ENCODE measurements at places on chromosomes 3 and 15.

DNA sequence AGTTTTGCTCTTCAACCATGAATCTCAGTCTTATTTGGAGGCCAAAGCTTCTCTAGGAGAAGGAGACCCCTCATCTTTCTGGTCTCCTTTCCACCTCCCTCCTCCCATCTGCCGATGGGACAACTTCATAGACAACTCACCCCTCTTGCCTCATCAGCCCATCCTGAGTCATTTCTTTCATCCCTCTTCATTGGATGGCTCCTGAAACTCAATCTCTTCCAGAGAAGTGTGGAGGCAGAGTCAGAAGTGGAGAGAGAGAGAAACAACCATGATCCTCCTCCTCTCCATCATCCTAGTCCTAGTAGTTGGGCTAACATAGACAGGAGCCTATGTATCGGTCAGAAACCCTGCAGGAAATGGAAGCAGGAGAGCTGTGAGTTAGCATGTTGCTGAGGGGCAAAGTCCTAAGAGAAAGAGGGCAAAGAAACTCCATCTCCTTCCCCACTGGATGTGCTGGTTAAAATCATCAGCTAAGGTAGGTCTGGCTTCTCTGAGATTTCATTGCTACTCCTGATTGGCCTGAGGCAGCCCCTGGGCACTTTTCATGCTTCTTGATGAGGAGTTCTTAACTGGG is 21.3 kb upstream of the HCN4 start:
- DNase-seq: no peak

GRCh38 chr3:8255725-8256124 is 245.9 kb upstream of the LMCD1 start:
- no peak for DNase-seq

DNA sequence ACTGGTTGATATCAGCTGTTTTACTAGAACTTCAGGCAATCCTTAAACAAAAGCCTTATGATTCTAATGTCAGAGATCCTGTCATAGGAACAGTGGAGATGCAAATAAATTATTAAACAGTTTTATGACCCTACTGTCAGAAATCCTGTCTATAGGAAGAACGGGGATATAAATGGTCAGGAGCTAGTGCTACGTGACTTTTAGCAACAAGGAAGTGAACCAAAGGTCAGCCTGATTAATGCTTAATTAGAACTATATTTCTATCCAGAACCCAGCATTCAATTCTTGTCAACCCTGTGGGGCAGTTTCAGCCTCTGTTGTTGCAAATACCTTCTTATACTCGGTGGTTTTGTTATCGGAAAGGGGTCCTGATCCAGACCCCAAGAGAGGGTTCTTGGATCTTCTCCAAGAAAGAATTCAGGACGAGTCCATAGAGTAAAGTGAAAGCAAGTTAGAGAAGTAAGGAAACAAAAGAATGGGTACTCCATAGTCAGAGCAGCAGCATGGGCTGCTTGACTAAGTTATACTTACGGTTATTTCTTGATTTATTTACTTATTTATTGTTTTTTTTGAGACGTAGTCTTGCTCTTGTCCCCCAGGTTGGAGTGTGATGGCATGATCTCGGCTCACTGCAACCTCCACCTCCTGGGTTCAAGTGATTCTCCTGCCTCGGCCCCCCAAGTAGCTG is 59.9 kb upstream of the RNU6-1 start:
- DNase-seq: no peak

DNA sequence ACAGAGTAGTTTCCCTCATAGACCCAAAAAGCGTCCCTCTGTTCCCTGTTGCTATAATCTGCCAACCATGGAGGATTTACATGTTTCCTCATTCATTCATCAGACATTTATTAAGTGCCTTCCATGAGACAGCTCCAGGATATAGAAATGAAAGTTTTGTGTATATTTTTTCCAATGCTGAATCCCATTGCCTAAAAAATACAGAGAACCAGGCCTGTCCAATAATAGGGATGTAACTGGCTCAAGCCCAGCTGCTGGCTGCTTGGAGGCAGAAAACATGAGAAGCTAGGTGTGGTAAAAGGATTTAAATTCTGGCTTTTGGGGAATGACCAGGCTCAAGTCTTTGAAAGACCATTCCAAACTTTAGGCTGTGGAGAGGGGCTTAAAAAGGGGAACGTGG is 41.5 kb downstream of the RARB start:
- no peak for DNase-seq

- DNase-seq: no peak
These were observed 204.3 kb upstream of the STAC start for GRCh38 chr3:36175916-36176461.

DNA sequence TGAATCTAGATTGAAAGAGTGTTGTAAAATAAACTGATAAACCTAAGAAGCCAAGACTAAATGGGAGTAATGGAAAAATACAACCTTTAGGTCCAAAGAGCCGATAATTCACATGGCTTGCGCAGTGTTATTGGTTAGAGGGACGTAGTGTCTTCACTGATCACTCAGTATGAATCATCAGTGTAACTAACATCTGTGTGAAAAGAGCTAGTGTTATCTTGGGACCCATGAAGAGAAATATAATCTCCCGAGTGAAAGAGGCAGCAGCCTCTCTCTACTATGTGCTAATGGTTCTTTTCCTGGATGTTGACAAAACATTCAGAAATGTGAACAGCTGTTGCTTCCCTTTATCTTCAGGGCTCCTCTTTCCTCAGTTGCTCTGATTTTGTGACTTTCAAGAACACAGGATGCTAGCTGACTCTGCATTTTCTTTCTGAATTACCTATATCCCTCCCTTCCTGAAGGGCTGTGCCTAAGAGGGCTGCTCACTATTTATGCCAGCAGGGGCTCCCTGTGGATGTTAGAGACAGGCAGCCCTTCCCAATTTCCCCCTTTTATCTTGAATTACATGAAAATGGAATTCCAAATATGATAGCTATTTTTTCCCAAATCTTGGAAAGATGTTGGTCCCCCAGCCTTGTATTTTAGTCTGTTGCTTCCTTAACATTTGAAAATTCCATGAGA is 128.8 kb downstream of the GRM7 start:
- DNase-seq: no peak

- no peak for DNase-seq
These were observed 19.7 kb downstream of the PLD1 start for GRCh38 chr3:171790574-171790897.

- no peak for DNase-seq
These were observed 10.4 kb downstream of the TNK2 start for GRCh38 chr3:195897853-195898415.

DNA sequence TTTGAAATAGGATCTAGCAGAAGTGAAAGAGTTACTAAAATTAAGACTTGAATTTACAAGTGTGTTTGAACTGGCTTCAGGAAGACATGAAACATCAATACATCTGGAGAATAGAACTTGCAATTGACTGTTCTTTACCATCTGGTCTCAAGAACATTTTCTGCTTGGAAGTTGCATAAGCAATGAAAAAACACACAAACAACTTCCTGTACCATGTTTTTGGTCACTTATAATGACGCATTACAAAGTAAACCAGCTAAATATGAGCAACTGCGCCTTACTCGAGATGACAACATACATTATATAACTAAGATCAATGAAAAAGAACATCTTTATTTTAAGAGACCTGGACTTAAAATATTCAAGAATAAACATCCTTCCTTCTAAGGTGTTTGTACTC is 112.5 kb downstream of the TIGIT start:
- no peak for DNase-seq

GRCh38 chr3:117746066-117746465 is 1036.5 kb downstream of the TUSC7 start:
- no peak for DNase-seq

DNA sequence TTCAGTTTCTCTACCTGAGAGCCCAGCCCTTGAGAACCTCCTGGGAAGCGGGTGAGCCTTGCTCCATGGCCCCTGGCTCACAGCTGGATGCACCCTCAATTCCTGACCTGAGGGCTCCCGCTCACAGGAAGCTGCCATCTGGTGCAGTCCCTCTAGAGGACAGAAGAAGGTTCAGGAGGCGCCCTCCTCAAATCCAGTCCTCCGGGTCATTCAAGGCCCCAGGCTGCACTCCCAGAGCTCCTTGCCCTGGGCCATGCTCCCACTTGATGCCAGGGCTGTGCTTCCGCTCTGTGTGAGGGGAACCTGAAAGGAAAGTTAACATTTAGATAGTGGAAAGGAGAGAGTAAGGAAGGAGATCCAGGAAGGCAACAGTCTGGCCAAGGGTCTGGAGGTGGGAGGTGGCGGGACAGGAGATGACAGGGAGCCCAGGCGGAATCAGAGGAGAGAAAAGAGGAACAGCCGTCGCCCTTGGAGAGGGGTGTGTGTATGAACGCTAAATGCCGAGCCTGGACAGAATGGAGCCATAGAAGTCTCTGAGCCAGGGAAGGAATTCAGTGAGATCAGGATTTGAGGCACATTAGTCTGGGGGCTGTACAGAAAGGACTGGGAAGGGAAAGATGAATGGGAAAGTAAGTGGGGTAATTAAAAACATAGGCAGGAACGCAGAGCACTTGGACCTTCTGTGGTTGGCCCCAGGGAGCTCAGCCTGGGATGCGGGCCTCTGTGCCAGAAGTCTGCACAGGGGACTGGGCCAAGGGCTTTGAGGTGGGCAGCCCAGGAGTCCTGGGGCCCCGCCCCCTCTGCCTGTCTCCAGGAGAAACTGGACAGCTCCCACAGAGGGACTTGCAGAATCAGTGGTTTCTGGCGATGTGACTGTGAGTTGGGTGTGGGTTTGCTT is 26.1 kb downstream of the TBC1D21 start:
- DNase-seq: no peak

DNA sequence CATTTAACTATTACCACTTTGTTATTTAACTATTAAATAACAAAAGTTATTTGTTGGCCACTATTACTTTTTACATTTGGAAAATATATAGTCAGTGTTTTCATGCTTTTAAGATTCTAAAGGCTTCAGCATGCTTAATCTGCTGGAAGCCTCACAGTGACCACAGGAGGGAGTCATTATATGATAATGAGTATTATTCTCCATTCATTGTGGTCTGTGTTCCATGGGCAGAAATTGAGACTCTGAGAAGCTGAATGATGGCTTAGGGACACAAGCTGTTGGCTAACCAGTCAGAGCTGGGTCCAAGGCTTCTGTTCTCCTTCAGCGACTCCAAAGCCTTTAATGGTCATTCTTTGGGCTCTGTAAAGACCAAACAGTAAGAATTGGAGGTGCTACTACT is 64.7 kb downstream of the BFSP2 start:
- no peak for DNase-seq

- DNase-seq: no peak
These were observed 66.1 kb upstream of the RORA start for GRCh38 chr15:61295239-61295638.

- no peak for DNase-seq
These were observed 141.1 kb downstream of the PTPRG start for GRCh38 chr3:61702453-61702852.

GRCh38 chr15:76209942-76210341 is 101.3 kb downstream of the ETFA start:
- no peak for DNase-seq

DNA sequence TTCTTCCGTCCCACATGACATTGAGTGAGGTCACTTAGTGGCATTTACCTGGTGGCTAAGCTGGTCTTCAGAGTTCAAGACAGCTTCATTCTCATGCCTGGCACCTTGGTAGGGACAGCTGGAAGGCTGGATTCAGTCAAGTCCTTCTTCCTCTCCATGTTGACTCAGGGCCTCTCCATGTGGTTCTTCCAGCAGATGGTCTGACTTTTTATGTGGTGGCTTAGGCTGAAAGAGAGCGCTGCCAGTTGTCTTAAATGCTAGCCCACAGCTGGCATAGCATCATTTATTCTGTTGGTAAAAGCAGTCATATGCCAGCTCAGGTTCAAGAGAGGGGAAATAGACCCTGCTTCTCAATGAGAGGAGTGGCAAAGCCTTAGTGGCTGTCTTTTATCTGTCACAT is 53.0 kb upstream of the CTDSPL start:
- no peak for DNase-seq

DNA sequence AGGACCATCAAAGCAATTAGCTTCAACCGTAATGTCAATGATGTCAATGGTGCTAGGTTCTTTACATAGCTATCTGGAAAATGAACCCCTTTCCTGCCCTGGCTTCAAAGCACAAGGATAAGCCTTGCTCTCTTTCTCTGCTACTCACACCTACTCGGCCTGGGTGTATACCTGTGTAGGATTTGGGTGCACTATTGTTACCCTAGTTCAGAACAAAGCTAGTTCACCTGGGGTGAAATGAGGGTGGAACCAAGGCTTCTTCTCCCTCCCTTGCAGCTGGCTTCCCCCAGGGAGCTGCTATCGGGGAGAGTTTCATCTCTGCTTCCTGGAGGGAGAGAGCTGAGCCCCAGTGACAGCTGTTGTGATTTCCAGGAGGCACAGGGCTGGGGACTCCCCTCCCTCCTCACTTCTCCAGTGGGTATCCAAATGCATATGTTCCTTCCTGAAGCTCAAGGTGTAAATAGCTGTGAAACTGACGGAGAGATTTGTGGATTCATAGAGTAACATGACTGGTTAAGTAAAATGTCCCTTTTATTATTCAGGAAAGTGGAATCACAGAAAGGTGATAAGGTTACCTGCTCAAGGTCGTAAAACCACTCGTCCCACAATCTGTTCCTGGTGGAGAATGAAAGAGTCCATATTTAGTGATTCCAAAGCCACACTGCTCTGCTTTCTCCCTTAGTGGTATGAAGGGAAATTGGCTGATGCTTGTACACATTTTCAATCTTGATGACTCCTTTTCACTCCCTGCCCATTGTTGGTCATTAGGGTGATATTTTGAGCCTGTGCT is 11.8 kb upstream of the C3orf70 start:
- DNase-seq: no peak

DNA sequence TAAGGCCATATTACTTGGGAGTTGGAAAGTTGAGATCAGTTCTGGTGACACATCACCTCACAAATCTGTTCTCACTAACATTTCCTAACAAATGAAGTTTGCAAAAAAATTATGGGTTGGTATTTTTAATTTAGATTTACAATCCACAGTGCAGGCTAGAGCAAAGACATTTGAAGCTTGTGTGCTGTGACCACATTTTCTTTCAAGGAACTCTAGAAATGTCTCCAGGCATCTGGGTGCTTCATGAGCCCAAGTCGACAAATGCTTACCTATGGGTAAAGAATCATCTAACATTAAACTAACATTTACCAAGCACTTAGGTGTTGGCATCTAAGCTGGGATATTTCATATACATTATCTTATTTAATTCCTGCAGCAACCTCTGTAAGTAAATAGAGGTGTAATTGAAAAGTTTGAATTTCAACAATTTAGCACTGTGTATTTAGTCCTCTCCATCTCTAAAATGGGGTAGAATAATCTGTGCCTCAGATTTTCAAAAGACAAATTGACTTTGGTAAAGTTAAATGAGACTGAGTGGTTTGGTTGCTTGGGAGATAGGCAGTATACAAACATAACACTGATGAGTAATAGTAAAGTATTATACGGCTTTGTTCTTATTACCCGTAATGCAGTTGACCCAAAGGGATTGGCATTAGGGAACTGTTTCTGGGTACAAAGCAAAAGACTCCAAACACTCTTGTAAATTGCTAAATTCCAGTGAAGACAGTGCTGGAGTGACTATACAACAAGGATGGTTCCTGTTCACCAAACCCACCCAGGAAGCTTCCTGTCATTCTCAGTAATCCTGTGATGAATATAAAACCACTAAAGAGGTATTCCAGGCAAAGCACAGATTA is 162.5 kb downstream of the TPRG1 start:
- DNase-seq: no peak

All from CD8-positive, alpha-beta memory T cell (primary cell).